ENCODE measurements at places on chromosomes 4 and X.

DNA sequence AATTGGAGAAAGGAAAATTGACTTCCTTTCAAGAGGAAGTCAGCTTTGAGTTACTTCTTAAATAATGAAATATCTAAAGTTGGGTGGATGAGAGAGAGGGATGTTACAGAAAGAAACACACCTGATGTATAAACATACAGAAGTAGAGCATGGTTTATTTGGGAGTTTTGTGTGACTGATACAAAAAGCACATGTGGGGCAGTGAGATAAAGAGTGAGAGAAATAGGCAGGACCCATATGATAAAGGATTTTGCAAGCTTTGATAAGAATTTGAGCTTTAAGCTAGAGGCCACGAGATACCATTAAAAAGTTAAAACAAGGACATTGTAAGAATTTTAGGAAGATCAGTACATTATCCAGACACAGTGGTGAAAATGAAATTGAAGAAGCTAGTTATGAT, 263.3 kb upstream of the GPRIN3 start:
- DNase-seq = no peak

GRCh38 chr4:173486714-173487392, 43.2 kb downstream of the HAND2 start:
- no peak for DNase-seq

DNA sequence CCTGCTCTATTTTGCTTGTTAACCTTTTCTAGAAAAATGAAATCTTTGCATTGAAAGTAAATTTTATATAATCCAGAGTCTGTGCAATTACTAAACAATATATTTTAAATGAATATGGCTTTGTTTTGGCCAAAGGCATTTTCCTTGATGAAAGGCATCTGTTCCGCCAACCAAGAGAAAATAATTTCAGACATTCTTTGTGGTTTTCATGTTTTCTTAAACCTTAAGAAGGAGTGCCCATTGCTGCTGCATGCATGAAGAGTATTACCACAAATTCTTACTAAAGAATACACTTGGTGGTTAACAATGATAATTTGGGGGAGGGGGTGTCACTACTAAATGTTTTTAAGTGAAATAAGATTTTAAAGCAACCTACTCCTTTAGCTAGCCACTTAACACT, 2.7 kb upstream of the PDGFC start:
- DNase-seq = no peak

- no peak for DNase-seq
Observed at GRCh38 chr4:112938461-112939058, 110.9 kb upstream of the ANK2 start.

DNA sequence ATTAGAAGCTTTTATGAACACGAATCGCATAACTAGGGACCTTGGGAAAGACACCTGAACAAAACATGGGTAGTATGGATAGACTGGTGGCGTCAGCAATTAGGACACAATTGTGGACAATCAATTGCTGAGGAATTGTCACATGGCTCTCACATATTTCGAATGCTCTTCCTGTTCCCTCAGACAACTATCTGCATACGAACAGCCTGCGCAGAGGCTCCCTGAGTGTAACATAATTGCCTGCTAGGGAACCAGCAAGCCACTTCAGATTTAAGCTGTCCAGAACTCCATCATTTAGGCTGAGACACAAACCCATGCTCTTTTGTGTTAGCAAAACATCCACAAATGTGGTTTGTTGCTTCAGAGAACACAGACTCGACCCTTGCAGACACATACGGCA, 160.8 kb downstream of the MGST2 start:
- no peak for DNase-seq

DNA sequence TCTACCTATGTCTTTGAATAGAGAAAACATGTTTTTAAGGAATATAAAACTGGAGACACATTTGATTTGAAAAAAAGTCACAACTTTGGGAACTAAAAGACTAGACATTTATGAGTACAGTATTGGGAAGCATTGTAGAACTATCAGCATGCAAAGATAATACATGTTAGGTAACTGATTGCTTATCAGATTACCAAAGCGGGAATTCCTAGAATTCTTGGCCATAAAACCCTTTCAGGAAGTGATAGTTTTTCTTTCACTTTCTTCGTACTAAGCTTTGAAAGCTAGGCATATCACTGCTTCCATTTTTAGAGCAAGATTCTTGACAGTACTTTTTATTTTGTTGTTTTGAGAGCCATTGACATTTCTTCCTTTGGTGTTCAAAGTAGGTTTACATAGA, 646.6 kb upstream of the PITX2 start:
- no peak for DNase-seq

DNA sequence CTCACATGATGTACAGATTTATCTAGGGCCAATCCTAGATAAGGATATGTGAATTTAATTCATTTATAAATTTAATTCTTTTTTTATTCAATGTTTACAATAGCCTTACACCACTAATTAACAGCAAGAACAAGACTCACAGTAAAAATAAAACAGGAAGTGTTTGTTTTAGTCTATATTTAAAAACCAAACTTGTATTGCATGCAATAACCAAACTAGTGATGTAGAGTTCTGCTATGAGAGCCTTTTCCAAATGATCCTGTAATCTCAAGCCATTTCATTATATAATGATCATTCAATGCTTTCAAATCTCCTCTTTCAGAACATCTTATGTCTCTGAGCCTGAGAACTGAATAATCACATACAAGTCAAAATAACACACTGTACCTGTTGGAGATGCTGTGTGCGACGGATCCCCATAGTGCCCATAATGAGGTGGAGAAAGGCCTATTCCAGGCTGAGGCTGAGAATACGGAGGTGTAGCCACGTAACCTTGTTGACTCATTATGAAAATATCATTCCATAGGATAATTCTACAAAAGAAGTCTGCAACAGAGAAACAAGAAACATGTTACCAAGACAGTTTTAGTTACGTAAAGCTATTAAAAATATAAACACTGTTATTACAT, 2.6 kb downstream of the SEC24D start:
- DNase-seq = no peak

DNA sequence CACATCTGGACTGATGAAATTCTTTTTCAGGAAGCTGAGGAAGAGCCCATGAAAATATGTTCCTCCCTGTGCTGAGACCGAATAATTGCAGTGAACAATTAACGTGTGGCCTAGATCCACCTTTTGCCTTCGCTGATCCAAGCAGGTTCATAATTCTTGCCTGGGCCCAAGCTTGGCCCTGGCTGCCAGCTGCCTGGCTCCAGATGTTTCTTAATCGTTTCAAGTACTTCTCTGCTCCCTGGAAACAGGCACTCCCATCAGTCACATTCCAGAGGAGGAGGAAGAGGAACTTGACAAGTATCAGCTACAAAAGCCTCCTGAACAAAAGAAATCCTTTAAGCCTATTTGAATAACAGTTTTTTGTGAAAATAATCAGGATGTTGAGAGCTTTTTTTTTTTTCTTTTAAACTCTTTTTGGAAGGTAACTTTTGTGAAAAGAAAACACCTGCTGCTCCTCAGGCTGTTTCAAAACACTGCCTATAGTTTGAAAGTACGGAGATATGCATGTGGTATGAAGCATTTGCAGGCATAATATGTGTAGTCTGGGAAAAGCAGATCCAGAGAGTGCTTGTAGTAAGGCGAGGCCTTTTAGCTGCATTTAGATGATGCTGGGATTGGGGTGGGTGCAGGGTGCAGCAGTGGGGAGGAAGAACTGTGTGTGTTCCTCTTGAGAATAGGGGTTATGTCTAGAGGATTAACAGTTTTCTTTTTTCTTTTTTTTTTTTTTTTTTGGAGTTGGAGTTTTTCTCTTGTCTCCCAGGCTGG, 154.4 kb downstream of the PTTG2 start:
- DNase-seq = no peak

GRCh38 chrX:104427073-104427472, 138.9 kb upstream of the IL1RAPL2 start:
- DNase-seq = no peak

GRCh38 chr4:173735049-173735448, 205.0 kb upstream of the HAND2 start:
- DNase-seq = no peak

- DNase-seq = peak; percentile 10
Observed at GRCh38 chrX:153685751-153686696, 1.7 kb upstream of the SLC6A8 start.

GRCh38 chr4:6275898-6276806, 6.5 kb downstream of the WFS1 start:
- DNase-seq = no peak

GRCh38 chrX:123648028-123648810, 84.6 kb downstream of the THOC2 start:
- no peak for DNase-seq

DNA sequence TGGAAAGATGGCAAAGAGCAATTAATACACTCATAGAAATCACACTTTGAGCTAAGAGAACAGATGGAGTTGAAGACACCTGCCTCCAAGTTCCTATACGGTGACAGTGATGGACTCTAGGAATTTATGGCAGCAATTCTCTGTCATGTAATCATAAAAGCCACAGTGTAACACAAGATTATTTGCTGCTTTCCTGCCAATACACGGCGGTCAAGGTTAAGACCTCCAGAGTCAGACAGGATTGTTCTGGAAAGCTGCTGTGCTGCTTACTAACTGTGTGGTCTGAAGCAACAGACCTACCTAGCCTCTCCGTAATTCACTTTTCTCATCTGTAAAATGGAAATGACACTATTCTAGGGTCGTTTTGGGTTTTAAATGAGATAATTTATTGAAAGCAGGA, 14.6 kb upstream of the KIT start:
- no peak for DNase-seq

DNA sequence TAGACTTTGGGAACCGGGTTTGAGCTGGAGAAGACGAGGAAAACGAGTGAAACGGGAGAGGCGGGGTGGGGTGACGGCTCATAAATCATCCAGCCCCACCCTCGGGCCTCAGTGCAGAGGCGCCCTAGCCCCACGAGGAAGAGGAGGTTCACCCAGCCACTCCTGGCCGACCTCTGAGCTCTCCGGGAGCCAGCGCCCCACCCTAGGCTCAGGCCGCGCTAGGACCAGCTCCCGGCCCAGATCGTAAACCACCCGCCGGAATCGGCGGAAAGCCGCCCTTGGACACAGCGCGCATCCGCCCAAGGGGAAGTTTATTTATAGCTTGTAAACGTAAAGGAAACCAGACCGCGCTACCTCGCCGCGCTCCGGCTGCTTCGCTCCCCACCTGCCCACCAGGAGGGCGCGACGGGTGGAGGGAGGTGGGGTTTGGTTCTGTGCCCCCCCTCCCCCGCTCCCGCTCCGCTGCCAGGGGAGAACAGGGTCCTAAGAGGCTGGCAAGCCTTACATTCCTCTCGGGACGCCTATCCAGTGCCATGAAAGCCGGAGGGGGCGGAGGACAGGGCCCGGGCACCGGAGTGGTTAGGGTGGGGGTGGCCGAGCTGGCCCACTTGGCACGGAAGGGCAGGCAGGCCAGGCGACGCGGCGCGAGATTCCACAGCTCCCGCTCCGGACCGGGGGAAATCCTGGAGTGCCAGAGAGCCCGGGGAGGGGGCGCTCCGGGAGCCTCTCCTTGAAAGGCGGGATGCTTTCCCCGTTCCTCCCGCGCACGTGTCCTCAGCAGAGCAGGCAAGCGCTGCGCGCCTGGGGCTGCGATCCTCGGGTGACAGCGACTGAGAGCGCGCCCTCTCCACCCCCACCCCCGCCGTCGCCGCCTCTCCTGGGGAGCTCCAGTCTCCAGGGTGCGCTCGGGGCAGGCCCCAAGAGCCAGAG, 84.2 kb downstream of the BCOR start:
- DNase-seq = peak; percentile 85

DNA sequence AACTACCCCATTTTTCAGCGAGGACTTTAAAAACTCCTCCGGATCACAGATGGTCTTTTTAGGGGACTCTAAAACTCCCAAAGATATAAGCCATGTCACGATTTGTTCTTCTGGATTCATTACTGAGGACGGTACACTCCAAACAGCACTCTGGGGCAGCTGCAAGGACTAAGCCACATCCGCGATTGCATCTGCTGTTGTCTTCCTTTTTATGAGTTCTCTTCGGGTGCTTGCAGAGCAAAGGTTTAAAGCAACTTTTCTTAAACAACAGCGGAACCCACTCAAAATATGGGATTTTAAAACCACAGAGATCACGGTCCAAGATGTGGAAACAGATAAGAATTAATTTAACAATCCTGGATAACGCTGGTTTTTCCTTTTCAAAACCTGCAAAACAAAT, at the start of gene ARHGEF6:
Gene ARHGEF6 (minus strand): TSS at position 170 of the 400 bp plus-strand sequence. CDS start 50 bp downstream, at position 120.
- no peak for DNase-seq

DNA sequence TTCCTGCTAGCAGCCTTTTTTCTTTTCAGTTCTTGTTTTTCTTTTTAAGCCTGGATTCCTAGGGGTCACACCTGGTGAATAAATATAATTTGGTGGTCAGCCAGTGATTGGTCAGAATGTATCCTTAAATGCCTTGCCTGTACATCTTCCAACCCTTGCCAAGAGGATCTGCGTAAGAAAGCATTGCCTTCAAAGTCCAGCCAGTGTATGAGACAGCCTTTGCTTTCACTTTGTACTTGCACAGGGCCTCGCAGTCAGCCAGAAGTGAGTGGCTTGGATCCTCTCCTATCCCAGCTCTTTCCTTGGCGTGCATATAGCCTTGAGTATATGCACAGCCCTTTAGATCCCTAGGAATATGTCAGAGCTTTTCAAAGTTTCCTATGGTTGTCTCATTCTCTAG, 22.2 kb downstream of the KANTR start:
- DNase-seq = no peak

DNA sequence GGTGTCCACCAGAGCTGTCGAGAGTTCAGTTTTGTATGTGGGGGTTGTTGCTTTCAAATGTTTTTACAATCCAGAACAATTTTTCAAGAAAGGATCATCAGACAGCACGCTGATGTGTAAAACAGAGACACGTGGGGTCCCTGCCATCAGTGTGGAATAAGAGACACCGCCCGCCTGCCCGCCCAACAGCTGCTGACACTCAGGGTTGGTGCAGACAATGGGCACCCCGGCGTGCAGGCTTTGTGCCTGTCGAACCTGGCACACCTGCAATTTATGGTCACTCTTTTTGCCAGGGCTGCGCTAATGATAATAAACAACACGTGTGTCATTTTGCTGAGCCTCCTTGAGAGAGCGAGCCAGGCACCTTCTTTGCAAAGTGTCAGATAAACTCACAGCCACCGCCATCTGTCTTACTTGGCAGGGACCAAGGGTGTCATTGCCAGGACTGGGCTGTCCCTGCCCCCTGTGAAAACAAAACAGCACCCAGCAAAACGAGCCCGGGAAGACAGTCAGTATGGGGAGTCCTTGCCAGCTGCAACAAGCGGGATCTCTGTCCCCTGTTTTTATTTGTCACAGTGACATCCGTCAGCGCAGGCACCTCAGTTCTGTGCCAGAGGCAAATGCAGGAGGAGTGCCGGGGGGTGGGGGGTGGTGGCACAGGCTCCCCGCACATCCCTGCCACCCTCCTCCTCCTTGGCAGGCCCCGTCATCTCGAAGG, 69.1 kb downstream of the PSAPL1 start:
- no peak for DNase-seq

- DNase-seq = no peak
Observed at GRCh38 chr4:146291313-146291712, 77.0 kb downstream of the REELD1 start.

- no peak for DNase-seq
Observed at GRCh38 chr4:81722290-81722851, 250.7 kb upstream of the RASGEF1B start.

GRCh38 chrX:118825227-118825626, 1.6 kb downstream of the ZCCHC12 start:
- DNase-seq = no peak
